ENCODE measurements at places on chromosomes 16 and 17.

GRCh38 chr16:70730031-70730430, 44.2 kb upstream of the MTSS2 start:
- DNase-seq: no peak

DNA sequence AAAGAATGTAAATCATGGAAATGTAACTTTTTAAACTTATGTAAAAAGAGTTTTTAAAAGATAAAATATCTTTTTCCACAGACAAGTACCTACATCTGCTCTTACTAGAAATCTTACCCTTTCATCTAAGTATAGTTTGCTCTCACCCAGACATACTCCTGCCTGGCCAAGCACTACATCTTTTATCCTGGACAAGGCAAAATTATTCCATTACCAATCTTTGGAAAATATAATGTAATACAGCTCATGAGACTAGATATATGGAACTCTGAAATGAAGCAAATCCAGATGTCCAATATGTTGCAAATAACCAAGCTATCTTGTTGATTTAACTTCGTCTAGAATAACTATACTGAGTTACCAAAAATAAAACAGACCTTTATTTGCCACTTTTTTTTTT, 50.0 kb downstream of the VMP1 start:
- DNase-seq: no peak

DNA sequence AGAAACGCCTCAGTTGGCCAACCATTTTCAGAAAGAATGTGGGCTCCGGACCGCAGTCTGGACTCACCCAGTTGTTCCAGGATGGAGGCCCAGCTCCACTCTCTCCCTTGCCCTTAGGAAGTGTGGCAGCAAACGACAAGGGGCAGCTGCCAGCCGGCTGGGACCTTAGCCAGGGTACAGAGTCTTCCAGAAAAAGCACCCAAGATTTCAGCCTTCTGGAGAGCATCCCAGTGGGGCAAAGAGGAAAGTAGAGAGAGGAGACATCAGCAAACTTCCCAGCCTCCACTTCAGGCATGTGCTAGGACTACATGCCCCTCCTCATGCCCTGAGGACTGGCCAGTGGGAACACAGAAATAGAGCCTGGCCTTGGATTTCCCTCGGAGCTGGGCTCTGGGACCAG, 56.8 kb upstream of the SCNN1B start:
- DNase-seq: no peak

GRCh38 chr16:86395477-86395876, 114.8 kb upstream of the FOXF1 start:
- DNase-seq: no peak

DNA sequence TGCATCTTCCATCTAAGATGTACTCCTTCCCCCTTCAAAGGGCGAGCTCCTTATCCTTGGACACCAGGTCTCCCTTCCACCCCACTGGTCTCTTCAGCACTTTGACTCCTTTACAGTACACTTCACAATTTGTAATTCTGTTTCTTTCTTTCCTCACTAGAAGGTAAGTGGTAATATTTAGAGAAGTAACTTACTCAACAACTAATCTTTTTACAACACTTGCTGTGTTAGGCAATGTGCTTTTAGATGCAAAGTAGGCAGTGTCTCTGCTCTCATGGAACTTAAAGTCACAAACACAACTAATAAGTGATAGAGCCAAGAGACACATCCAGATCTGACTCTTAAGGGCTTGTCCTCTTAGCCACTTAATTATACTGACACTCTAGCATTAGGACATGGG, 6.4 kb downstream of the SIAH1 start:
- no peak for DNase-seq

- no peak for DNase-seq
Observed at GRCh38 chr17:56593086-56593645, 333 bp upstream of the NOG start.

DNA sequence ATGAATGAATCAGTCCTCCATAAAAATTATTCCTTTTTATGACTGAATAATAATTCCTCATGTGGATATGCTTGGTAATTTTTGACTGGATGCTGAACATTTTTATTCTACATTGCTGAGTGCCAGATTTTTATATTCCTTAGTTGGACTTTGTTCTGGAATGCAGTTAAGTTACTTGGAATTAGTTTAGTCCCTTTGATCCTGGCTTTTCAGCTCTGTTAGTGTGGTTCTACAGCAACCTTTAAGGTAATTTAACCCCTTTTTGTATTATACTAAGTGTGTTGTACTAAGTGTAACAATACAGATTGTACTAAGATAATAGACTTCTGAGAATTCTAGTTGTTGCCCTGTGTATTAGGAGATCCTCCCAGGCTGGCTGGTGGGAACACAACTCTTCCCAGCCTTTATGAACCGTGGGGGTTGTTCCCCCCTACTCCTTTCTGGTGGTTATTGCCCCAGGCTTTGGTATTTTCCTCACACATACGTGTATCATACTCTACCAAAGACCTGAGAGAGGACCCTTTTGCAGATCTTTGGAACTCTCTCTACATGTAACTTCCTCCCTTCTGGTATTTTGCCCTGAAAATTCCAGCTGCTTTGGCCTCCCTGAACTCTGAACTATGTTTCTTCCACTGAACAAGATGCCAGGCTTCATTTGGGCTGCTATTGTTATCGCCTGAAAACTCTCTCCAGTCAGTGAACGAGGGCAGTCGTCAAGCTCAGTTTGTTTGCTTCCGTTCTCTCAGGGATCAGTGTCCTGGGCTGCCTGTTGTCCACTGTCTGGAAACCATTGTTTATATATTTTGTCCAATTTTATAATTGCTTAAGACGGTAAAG, 30.5 kb downstream of the TANGO6 start:
- no peak for DNase-seq

DNA sequence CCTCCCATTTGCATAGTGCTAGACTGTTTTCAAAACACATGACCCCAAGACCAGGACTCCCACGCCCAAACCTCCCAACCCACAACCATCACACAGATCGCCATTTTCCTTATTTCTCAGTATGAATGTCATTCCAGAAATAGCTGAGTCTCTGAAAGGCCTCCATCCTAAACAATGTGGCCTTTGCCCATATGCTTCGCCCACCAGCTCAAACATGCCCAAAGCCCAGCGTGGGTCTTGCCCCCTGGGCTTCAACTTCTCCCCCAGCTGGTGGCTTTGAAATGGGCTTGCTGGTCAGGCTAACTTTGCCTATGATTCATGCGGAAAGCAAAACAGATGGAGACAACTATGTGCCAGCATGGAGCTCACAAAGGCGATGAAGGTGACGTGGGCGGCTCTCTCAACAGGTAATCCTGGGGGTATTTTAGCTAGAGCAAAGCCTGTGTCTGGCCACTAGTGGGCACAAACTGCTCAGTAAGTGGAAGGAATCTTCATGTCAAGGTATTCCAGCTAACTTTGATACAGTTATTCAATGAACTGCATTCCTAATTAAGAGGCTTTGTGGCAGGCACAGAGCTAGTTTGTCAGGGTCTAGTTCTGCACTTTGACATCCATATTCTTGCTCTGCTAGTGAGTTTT, 17.1 kb downstream of the PMP22 start:
- no peak for DNase-seq

DNA sequence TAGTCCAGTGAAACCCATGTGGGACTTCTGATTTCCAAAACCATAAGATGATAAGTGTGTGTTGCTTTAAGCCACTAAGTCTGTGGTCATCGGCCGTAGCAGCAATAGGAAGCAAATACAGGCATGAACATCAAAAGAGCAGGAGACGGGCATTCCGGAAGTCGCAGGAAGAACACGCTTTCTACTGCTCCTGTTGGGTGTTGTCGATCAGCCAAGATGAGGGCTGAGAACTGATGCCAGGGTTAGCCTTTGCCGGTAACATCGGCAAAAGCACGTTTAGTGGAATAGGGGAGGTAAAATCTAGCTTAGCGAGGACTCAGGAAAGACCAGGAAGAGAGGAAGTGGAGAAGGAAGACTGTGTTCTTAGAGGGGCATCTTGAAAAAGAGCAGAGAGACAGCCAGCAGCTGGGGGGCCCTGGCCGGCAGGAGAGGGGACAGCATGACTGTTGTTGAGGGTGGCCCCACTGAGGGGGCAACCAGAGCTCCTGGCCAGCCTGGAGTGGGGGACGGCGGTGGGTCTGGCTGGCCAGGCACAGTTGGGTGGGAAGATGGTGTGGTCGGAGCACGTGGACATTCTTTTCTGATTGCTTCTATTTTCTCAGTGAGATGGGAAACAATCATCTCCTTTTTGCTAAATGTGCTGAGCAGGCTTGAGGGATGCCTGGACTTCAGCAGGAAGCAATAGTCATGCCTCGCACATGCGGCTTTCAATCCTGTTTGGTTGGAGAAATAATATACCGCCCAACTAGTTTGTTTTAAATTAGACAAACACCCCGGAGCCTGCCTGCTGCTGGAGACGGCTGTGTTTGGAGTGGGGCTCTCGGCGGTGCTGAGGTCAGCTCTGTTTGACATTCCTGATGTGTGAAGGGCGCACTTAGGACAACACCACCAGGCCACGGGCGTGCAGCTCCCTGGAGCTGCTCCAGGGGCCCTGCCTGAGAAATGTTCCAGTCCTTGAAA, 109.9 kb downstream of the METRNL start:
- no peak for DNase-seq

DNA sequence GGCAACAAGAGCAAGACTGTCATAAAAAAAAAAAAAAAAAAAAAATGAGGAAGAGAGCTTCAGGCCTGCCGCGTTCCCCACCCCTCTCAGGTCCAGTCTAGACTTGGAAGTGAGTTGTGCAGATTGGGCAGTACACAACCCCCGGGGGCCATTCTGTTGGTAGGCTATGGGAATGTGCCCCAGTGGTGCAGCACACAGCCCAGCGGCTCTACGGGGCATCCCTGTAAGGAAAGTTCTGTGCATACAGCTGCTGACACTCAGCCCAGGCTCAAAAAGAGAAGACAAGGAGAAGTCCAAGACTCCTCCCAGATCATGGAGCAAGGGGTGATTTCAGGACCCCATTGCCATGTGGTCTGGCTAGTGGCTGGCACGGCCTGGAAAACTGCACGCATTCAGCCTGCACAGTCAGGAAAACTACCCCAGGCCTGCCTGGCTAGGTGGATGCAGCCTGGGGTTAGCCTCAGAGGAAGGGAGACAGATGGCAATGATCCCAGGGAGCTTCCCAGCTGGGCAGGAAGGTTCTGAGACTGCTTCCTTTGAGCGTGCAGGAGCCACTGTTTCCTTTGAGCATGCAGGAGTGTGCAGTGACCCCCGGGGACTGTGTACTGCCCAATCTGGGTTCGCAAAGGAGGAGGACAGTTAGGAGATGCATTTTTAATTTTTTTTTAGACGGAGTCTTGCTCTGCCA, 44.8 kb downstream of the PECAM1 start:
- no peak for DNase-seq

- DNase-seq: no peak
Observed at GRCh38 chr16:48503336-48503735, 106.6 kb downstream of the N4BP1 start.

DNA sequence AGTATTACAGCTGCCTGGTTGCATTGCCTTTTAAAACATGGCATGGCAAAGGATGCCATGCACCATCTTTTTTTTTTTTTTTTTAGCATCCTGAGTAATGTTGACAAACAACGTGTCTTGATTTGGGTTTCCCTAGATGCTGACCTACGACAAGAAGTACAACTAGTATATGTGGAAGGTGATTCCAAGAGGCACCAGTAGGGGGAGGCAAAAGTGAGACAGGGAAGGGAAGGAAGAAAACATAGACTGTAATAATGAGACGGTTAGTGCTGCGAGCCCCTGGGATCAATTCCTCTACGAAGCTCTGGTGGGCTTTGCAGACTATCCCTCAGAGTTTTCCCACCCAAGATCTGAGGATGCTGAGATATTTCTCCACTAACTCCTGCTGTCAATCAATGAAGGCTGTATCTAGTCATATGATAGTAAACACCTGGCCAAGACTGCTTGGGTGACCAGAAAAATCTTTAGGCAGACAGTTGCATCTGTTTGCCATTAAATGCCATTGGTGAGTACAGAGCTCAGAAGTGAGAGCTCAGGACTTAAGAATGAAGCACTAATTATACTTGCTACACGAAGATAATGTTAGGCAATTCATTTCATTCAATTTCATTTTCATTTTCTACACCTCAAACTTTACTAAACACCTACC, 458.6 kb upstream of the GOT2 start:
- DNase-seq: no peak

- DNase-seq: no peak
Observed at GRCh38 chr17:72890711-72891110, 201.8 kb downstream of the SLC39A11 start.

GRCh38 chr17:81390029-81390872, 5.0 kb upstream of the BAHCC1 start:
- DNase-seq: no peak

- no peak for DNase-seq
Observed at GRCh38 chr17:43515656-43516055, 30.5 kb downstream of the ETV4 start.

- no peak for DNase-seq
Observed at GRCh38 chr17:58538811-58539409, 24.5 kb upstream of the MTMR4 start.

GRCh38 chr16:16025214-16025968, 76.0 kb downstream of the ABCC1 start:
- no peak for DNase-seq

All from stimulated activated CD8-positive, alpha-beta memory T cell treated with anti-CD3 and anti-CD28 coated beads, Interleukin-2, amount 100 ng/mL, for 1 hour (primary cell).